HuH-7 (cell line): ENCODE measurements at places on chromosomes 16 and 17.

- peak; percentile 81 for DNase-seq
Measured at GRCh38 chr16:86016201-86016965, 117.4 kb downstream of the IRF8 start.

GRCh38 chr17:74917430-74917829, 5.6 kb downstream of the USH1G start:
- DNase-seq, result no peak

DNA sequence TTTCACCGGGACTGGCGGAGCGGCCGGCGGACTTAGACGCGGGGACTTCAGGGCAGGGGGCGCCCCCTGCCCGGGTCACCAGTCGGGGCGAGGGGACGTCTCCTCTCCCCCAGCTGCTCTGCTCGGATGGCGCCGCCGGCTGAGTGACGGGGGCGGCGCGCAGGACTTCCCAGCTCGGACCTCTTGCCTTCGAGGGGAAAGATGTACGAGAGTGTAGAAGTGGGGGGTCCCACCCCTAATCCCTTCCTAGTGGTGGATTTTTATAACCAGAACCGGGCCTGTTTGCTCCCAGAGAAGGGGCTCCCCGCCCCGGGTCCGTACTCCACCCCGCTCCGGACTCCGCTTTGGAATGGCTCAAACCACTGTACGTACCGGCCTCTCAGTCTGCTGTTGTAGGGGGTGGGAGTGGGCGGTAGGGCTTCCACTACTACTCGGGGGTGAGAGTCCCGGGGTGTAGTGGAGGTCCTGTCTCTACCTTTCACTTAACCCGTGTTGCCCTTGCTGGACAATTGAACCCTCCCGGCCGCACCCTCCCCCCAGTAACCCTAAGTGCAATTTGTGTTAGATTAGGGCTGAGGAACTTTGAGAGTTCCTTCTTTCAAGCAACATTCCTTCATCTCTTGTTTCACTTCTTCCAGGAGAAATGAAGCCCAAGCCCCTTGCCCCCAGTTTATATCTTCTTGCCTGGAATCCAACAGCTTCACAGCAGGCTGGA, 21.9 kb downstream of the GJD3 start:
- DNase-seq, result no peak

GRCh38 chr16:85805442-85806045, 6.0 kb downstream of the COX4I1 start:
- DNase-seq, result no peak

GRCh38 chr17:69810326-69810965, 264.6 kb upstream of the KCNJ16 start:
- no peak for DNase-seq

- peak; percentile 13 for DNase-seq
Measured at GRCh38 chr17:71180801-71181385, 939.9 kb upstream of the SOX9 start.

- DNase-seq, result no peak
Measured at GRCh38 chr17:70324031-70324430, 154.7 kb downstream of the KCNJ2 start.

DNA sequence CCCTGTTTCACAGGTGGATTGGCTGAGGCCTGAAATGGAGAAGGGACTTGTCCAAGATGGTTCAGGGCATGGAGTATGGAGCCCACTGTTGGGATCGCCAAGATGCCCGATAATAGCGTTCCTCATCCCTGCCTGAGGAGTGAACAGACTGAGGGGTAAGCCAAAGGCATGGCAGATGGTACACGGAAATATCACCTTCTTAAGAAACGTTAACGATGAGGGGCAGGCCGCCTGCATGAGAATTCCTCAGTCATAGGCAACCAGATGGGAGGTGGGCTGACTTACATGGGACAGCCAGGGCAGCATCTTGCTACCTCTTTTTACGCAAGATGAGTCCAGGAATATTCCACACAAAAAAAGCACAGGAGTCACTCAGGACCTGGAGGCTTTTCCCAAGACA, 188.1 kb downstream of the CCDC182 start:
- no peak for DNase-seq

DNA sequence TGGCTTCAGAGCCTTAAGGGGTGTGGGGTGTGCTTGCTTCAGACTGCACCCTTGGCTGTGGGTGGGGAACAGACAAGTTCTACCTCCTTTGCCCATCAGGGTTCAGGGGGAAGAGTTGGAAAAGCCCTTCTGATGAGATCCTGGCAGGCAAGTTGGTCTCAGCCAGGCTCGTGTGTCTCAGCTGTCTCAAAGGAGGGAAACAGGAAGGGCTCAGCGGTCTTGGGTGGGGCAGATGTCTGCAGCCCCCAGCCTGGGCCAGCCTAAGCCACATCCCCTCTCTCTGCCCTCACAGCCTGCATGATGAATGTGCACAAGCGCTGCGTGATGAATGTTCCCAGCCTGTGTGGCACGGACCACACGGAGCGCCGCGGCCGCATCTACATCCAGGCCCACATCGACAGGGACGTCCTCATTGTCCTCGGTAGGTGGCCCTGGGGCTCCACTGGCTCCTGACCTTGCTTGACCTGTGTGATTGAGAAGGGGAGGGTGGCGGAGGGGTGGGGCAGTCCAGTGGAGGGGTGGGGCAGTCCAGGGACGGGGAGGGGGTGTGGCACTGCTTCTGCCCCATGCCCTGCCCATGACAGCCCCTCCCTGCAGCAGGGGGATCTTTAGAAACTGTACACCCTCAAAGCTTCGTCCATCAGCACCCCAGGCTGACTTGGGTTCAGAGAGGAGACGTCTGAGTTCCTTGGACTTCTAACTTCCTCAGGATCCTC, 199.5 kb downstream of the PRKCB start:
- DNase-seq, result no peak

- no peak for DNase-seq
Measured at GRCh38 chr17:59754552-59754951, 47.1 kb downstream of the VMP1 start.

DNA sequence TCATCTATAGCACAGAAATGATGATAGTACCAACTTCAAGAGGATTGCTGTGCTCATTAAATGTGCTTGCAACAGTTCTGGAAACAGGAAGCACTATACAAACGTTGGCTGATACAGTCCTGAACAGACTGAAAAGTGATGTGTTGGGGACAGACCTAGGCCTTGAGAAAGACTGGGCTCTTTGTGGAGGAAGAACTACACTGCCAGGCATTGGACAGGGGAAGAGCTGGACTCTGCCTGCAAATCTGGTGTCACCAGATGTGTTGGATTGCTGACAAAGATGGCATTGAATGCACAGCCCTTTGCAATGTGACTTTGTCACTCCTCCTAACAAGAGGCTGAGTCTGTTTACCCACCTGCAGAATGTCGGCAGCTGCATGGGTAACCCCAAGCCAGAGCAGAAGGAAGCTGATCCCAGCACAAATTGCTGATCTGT, 12.4 kb upstream of the ST6GALNAC2 start:
- DNase-seq, result no peak

GRCh38 chr16:5005916-5006315, 27.8 kb downstream of the NAGPA start:
- no peak for DNase-seq

DNA sequence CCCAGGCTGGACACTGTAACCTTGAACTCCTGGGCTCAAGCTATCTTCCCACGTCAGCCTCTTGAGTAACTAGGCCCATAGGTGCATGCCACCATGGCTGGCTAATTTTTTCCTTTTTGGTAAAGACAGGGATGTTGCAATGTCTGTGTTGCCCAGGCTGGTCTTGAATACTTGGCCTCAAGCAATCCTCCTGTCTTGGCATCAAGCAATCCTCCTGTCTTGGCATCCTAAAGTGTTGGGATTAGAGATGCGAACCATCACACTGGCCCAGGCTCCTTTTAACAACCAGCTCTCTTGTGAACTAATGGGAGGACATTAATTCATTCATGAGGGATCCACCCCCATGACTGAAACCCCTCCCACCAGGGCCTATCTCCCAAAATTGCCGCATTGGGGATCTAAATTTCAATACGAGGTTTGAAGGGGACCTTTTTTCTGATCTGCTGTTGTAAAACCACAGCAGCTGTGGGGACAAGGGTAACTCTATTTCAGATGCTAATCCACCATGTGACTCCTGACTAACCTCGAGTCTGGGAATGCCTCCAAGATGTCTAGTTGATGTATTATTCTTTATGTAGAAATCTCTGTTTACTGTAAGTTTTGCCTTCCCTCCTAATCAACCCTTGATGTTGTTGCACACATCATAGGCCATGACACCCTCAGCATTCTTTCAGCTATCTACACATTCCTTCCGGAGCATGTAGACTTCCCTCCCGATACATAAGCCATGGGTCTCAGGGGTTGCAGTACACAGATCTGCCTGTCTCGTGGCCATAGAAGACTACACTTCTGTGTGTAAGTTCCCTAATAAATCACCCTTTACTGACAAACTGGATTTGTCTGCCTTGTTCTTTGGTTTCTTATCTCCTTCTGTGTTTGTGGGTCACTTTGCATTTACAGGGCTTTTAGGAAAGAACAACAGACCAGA, 37.6 kb downstream of the RNF112 start:
- DNase-seq, result no peak

DNA sequence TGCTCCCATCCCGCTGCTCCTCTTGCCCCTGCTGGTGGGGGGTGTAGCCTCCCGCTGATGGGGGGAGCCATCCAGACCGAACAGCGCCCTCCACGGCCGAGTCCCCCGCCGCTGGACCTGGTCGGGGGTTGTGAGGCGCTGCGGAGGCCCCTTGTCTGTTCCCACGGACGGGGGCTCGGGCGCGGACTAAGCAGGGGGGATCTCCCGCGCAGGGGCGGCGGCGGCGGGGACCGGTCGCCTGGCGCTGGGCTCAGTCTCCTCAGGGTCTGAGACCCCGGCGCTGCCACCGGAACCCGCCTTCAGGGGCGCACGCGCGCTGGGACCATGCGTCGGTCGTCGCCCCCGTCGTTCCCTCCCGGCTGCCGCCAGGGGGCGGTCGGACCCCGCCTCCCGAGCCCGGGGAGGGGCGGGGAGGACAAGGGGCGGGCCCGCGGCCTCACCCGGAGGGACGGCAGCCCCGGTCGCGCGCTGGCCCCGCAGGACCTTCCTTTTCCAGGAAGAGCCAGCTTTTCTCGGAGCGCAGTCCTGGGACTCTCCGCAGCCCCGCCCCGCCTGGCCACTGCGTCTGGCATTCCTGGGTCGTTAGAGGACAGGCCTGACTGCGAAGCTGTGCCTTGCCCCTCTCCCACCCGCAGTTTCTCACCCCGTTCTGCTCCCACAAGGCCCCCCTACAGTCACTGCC, 6.3 kb upstream of the IL32 start:
- peak; percentile 79 for DNase-seq

DNA sequence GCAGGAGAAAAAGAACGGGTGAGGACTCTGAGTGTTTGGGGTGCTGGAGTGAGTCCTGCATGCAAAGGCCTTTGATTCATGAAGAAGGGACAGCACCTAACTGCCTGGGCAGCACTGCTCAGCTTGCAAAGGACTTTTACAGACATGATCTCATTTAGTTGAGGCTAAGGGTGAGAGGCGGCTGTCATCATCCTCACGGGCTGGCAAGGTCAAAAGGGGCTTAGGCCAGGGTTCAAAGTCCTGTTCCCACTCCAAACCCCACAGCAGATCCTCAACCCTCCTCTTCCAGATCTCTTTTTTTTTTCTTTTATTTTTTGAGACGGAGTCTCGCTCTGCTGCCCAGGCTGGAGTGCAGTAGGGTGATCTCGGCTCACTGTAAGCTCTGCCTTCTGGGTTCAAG, 4.8 kb downstream of the RHBDF2 start:
- no peak for DNase-seq

- DNase-seq, result no peak
Measured at GRCh38 chr17:36525888-36526287, 8.8 kb downstream of the MYO19 start.

GRCh38 chr17:4881761-4882555, 17.4 kb upstream of the C17orf107 start:
- DNase-seq, result peak; percentile 68

DNA sequence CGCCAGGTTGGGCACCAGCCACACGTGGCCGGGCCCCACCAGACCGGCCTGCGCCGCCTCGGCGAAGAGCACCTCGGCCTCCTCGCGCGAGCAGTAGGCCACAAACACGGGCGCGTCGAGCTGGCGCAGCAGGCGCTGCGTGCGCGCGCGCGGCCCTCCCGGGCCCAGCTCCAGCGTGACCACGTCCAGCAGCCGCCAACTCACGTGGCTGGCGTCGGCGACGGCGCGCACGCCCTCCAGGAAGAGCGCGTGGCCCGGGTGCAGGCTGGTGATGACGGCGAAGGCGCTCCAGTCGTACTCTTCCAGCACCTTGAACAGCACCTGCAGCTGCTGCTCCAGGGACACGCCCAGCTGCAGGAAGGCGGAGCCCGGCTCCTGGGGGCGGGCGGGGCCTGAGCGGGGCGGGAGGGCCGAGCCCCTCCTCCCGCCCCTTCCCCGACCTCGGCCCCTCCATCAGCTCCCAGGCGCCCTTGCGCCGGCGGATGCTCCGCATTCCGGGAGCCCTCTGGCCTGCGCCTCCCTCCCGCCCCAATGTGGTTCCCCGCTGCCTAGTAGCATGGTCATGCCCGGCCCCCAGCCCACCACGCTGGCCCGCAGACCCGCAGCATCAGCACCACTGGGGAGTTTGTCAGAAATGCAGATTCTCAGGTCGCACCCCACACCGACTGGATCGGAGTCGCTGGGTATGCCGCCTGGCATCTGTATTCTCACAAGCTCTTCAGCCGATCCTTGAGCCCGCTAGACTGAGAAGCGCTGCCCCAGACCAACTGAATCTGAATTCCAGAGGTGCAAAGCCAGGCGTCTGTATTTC, 7.2 kb downstream of the GRIN2C start:
- no peak for DNase-seq

DNA sequence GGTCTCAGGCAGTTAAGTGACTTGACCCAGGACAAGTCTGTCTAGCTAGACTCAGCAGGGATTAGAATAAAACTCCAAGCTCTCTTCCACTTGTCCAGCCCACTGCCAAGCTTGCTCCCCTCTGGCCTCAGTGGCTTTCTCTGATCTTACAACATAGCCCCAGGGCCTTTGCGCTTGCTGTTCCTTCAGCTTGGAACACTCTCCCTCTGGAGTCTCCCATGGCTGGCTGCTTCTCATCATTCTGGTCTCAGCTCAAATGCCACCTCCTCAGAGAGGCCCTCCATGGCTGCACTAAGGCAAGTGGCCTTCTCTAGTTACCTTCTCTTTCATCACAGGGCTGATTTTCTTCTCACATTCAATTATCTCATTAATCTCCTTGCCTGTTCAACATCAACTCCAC, 1.1 kb downstream of the TVP23A start:
- no peak for DNase-seq

DNA sequence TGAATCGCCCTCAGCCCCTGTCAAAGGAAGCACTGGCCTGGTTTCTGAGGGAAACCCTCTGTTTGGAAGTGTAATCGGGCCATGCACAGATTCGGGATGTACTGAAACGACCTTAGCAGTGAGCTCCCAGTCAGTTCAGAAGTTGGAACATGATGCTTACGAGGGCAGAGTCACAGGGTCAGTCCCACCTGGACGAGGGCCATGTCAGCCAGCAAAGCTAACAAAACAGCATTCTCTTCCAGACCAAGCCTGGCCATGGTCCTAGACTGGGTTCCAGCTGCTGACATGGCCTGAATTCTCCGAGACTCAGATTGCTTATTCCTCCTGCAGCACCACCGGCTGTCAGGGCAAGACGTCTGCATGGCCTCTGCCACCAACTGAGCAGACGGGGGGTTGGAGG, 192.2 kb upstream of the WSCD1 start:
- no peak for DNase-seq
